PC-3 (cell line): ENCODE measurements at places on chromosomes 4 and X. TPM values are rescaled to one million over a fixed set of nuclear protein-coding genes. Genes with fewer than 3 reads are reported as not detected.

Gene HMGB3
- 57.2 and 95.0 TPM in 2 replicates for total RNA-seq

Gene RPA4
- 1.4 and 3.0 TPM in 2 replicates for total RNA-seq

- no peaks in the 10 kb centered on the region for H3K4me1 ChIP-seq
- no peak overlapping the region for H3K4me3 ChIP-seq
- DNase-seq: peak; percentile 35
- no peak overlapping the region for H3K27ac ChIP-seq
Measured at GRCh38 chrX:10381193-10381592, 224.4 kb downstream of the CLCN4 start.

Gene SLC9A7
- 73.7 and 74.3 TPM in 2 replicates for total RNA-seq

Gene IQCM
- not detected in 2 replicates for total RNA-seq

Gene RTL5
- 0.23 and 0.40 TPM in 2 replicates for total RNA-seq

GRCh38 chr4:189787216-189788031 lies 153.2 kb upstream of the FRG1 start:
- H3K4me1 ChIP-seq: no peaks in the 10 kb centered on the region
- no peak for DNase-seq
- no peaks in the 10 kb centered on the region for H3K36me3 ChIP-seq
- no peak overlapping the region for H3K4me3 ChIP-seq
- peaks cover 20% of the 10 kb centered on the region for H3K27me3 ChIP-seq

Gene MXD4
- total RNA-seq: 18.9 and 27.6 TPM in 2 replicates

Gene CT45A10
- total RNA-seq: not detected in 2 replicates

GRCh38 chr4:930827-931193 lies 1.3 kb downstream of the GAK start:
- H3K27me3 ChIP-seq: no peaks in the 10 kb centered on the region
- peak overlapping the region; percentile 57 for H3K27ac ChIP-seq

Gene GATA1
- not detected in 2 replicates for total RNA-seq

DNA sequence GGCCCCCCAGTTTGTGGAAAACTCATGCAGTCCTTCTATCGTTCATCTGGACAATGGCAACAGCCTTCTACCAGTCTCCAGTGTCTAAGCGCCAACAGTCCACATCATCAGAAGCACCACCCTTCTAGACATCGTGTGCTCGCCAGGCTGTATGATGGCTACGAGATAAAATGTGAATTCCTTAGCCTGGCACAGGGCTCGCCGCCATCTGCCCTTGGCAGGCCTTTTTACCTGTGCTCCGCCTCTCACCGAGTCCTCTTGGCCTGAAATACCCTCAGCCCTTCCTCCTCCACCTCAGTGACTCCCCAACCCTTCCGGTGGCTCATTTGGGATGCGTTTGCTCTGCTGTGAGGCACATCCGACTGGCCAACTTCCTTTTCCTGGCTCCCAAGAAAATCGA lies 15.9 kb upstream of the STS start:
- H3K36me3 ChIP-seq: no peaks in the 10 kb centered on the region
- peak overlapping the region; percentile 96 for H3K27ac ChIP-seq
- H3K4me3 ChIP-seq: no peak overlapping the region; the same call in 1 of the 2 replicates
- H3K4me1 ChIP-seq: peaks cover 26% of the 10 kb centered on the region
- DNase-seq: peak; percentile 29

- peaks cover 14% of the 10 kb centered on the region for H3K4me1 ChIP-seq
- H3K4me3 ChIP-seq: no peak overlapping the region
- no peaks in the 10 kb centered on the region for H3K36me3 ChIP-seq
- H3K27me3 ChIP-seq: no peaks in the 10 kb centered on the region
- DNase-seq: peak; percentile 38
Measured at GRCh38 chr4:176566769-176567168, 226.0 kb downstream of the VEGFC start.

Gene MAGEA9B
- not detected in 2 replicates for total RNA-seq

DNA sequence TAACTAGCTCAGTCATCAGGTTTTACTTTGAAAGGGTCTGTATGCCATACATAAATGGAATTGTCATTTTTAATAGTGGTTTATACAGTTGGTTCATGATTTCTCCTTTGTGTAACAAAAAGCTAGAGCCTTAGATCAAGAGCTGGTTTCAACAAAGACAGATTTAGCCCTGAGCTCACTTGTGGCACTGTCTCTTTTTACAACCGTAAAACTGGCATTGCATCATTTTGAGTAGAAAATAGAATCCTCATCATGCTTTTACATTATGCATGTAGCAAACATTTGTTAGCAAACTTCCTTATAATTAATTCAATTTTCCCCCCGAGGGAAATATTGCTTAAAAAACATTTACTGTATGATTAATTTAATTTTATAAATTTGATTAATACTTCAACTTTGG lies 1871.5 kb downstream of the ARAP2 start:
- H3K4me1 ChIP-seq: no peaks in the 10 kb centered on the region
- no peak overlapping the region for H3K27ac ChIP-seq
- H3K4me3 ChIP-seq: no peak overlapping the region

Gene PGAM4
- not detected in 2 replicates for total RNA-seq

Gene TIGD4
- total RNA-seq: 0.07 TPM in 1 of 2 replicates, not detected in the other

GRCh38 chrX:12921886-12922598 lies 15.6 kb downstream of the TLR8 start:
- no peak for DNase-seq
- no peaks in the 10 kb centered on the region for H3K4me1 ChIP-seq
- H3K27me3 ChIP-seq: no peaks in the 10 kb centered on the region
- no peaks in the 10 kb centered on the region for H3K36me3 ChIP-seq
- H3K27ac ChIP-seq: no peak overlapping the region

Gene CXorf51B
- total RNA-seq: not detected in 2 replicates

Gene SLC38A5
- total RNA-seq: 1.6 and 2.4 TPM in 2 replicates

DNA sequence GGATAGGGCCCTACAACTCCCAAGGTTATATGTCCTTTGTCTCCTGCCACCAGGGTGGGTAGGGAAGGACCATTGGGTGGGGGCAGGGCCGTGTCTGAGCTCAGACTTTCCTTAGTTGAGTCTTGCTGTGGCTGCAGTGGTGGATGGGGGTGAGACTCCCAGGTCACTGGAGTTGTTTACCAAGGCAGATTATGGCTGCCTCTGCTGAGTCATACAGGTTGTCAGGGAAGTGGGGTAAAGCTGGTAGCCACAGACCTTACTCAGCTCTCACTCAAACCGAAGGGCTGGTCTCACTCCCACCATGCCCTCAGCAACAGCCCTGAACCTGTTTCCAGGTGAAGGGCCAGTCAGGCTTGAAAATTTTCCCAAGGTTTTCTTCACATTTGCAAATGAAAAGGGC lies 58.8 kb upstream of the FAAH2 start:
- no peaks in the 10 kb centered on the region for H3K27me3 ChIP-seq
- peak; percentile 66 for DNase-seq
- H3K36me3 ChIP-seq: no peaks in the 10 kb centered on the region
- H3K4me1 ChIP-seq: peaks cover 12% of the 10 kb centered on the region

GRCh38 chr4:79833857-79834256 lies 239.2 kb downstream of the ANTXR2 start:
- DNase-seq: no peak
- H3K36me3 ChIP-seq: no peaks in the 10 kb centered on the region
- no peaks in the 10 kb centered on the region for H3K27me3 ChIP-seq
- H3K4me1 ChIP-seq: no peaks in the 10 kb centered on the region
- H3K27ac ChIP-seq: no peak overlapping the region

- H3K4me3 ChIP-seq: no peak overlapping the region
- DNase-seq: no peak
- no peaks in the 10 kb centered on the region for H3K36me3 ChIP-seq
- H3K27me3 ChIP-seq: no peaks in the 10 kb centered on the region
- no peak overlapping the region for H3K27ac ChIP-seq
- H3K4me1 ChIP-seq: no peaks in the 10 kb centered on the region
Measured at GRCh38 chr4:93000910-93001309, 697.1 kb downstream of the GRID2 start.

DNA sequence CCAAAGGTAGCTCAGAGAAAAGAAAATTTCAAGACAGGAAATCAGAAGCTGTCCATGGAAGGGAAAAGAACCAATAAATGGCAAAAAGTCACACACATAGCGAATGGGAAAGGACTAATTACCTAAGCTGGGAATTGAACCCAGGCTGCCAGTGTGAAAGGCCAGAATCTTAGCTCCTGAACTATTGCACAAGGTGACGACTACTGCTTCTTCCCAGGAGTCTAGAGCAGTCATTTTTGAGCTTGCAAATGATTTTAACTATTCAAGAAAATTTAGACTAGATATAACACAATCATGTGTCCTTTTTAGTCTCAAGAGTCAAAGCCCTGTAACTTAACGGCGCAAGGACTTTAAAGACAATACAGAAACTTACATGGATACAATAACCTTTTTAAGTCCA lies 34.1 kb upstream of the ZNF81 start:
- no peaks in the 10 kb centered on the region for H3K4me1 ChIP-seq
- no peaks in the 10 kb centered on the region for H3K36me3 ChIP-seq
- no peak overlapping the region for H3K27ac ChIP-seq
- peak; percentile 48 for DNase-seq
- peak overlapping the region; percentile 63 for H3K4me3 ChIP-seq

DNA sequence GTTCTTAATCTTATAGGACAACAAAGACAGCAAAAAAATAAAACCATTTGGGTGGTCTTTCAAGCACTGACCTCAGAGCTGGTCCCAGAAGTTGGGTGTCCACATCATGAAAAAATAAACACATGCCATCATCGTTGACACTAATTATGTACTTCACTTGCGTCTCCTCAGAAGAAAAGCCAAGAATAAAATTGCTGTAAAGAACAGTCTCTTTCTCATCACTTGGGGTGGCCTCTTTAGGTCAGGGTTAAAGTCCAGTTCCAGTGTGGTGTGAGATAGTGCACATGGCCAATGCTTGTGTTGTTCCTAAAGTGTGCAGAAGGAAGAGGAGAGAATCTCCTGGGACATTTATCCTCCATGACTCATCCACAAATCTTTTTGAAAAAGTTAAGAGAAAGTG lies 49.5 kb upstream of the IBSP start:
- no peaks in the 10 kb centered on the region for H3K4me1 ChIP-seq
- DNase-seq: no peak
- H3K4me3 ChIP-seq: no peak overlapping the region
- no peak overlapping the region for H3K27ac ChIP-seq
- H3K36me3 ChIP-seq: no peaks in the 10 kb centered on the region

DNA sequence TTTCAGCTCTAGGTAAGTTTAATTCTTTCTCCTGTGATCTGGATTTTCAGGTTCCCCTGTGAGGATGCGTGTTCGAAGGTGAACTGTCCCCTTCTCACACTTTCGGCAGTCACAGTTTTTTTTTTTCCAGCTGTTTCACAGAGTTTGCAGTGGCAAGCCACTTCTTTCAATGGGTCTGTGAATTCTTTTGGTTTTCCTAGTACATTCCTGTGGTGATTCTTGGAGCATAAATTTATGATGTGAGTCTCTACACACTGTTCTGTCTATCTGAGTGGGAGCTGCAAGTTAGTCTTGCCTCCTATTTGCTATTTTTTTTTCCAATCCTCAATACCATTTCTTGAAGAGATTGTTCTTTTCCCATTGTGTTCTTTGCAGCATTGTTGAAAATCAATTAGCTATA lies 595.5 kb downstream of the RAPGEF2 start:
- H3K27me3 ChIP-seq: no peaks in the 10 kb centered on the region
- no peak overlapping the region for H3K4me3 ChIP-seq
- H3K36me3 ChIP-seq: no peaks in the 10 kb centered on the region
- no peak overlapping the region for H3K27ac ChIP-seq
- DNase-seq: no peak

DNA sequence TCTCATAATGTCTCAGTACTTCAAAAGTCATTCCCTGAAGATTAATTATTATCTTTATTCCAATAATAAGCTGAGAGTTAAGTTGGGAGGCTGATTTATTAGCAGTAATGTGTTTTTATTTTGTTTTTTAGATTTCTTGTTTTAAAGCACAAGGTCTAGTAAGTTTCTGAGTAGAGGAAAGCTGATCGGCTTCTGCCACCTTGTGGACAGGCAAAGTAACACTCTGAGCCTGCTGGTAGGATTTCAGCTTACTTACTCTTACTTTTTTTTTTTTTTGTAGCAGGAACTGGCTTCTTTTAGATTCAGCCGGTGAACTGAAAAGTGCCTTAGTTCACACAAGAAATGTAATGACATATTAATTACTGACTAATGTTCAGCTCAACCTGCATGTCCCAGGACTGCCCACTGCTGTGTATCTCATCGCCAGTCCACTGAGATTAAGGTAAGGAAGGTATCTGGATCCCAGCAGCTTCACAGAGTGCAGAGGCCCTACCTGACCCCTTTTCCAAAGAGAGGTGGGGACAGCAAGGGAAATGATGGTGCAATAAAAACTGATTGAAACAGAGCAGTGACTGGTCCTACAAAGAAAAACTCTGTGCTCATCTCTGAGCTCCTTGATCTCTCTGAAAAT lies 126.5 kb downstream of the ADGRA3 start:
- no peak overlapping the region for H3K4me3 ChIP-seq
- DNase-seq: peak; percentile 67
- H3K36me3 ChIP-seq: peaks cover 3% of the 10 kb centered on the region; the same call in 1 of the 2 replicates
- peaks cover 29% of the 10 kb centered on the region for H3K4me1 ChIP-seq
- H3K27ac ChIP-seq: no peak overlapping the region

DNA sequence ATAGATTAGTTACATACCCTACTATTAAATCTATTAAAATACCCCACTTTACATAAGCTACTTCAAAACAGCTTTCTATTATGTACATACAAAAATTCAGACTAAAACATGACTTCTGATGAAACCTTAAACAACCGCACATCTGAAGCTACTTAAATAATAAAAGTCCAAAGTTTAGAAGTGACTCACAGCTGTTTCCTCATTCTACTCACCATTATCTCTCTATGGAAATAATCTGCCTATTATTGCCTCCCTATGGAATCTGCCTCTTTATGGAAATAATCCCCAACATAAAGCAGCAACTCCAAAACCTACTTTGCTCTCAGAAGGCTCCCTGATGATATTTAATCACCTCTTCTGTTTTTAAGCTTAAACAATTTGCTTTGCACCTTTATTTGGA lies 15.7 kb upstream of the BANK1 start:
- H3K4me1 ChIP-seq: 0 out of 2 replicates have a peak, but pooled peaks cover 6% of the 10 kb centered on the region
- H3K27ac ChIP-seq: no peak overlapping the region
- H3K4me3 ChIP-seq: no peak overlapping the region
- no peaks in the 10 kb centered on the region for H3K36me3 ChIP-seq
- peak; percentile 50 for DNase-seq

GRCh38 chr4:41267997-41268396 lies 11.3 kb downstream of the UCHL1 start:
- H3K4me3 ChIP-seq: no peak overlapping the region
- H3K27me3 ChIP-seq: no peaks in the 10 kb centered on the region
- no peak overlapping the region for H3K27ac ChIP-seq
- DNase-seq: no peak
